Osteocyte (in vitro differentiated cells): ENCODE measurements at places on chromosomes 12 and 14.

GRCh38 chr12:51910691-51911090 is 3.4 kb downstream of the ACVRL1 start:
- no peak for DNase-seq

DNA sequence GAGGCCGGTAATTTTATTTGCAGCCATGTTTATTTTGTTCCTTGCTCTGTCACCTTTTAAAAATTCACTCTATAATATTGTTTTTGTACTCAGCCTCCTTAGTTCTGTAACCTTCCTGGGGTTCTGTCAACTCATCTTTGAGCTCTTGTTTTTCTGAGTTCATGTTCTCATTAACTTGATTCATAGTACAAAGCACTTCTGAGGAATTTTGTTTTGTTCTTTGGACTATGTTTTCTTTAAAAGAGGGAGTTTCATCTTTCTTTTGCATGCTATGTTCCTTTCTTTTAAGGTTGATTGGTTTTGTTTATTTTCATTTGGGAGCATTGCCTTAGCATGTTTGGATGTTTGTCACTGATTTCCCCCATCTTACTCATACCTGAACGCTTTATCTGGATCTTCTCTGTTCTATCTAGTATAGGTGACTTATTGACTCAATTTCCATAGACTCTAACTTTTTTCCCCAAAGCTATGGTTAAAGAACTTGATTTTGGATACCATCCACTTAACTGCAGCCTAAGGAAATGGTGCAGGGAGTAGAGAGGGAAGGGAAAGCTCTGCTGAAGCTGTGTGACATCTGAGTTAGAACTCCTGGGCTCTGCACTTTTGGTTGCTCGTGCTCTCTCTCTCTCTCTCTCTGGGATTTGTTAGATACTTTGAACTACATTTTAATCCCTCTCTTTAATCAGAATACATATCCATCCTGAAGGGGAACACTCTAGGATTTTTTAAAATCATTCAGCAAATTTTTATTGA is 268.5 kb downstream of the PAWR start:
- DNase-seq, result no peak

GRCh38 chr12:66503746-66504145 is 175.1 kb downstream of the GRIP1 start:
- no peak for DNase-seq

- no peak for DNase-seq
Observed at GRCh38 chr14:78414172-78414571, 244.0 kb downstream of the NRXN3 start.
